Mesothelial cell of epicardium (in vitro differentiated cells): ENCODE measurements at places on chromosomes 1 and 21. TPM values are rescaled to one million over a fixed set of nuclear protein-coding genes. Genes with fewer than 3 reads are reported as not detected.

- H3K4me1 ChIP-seq = peaks cover 9% of the 10 kb centered on the region
- H3K27ac ChIP-seq = no peak overlapping the region
- no peak overlapping the region for H3K4me3 ChIP-seq
Measured at GRCh38 chr1:21537511-21537931, 28.3 kb downstream of the ALPL start.

GRCh38 chr1:2523891-2524609, 2.3 kb downstream of the PANK4 start:
- H3K27me3 ChIP-seq = peaks cover 23% of the 10 kb centered on the region
- peak overlapping the region; percentile 93 for H3K4me3 ChIP-seq
- no peak overlapping the region for H3K27ac ChIP-seq
- peaks cover 19% of the 10 kb centered on the region for H3K4me1 ChIP-seq
- peaks cover 10% of the 10 kb centered on the region for H3K36me3 ChIP-seq
- DNase-seq = no peak

GRCh38 chr1:152645146-152645545, 18.0 kb upstream of the LCE2D start:
- no peak overlapping the region for H3K27ac ChIP-seq
- no peaks in the 10 kb centered on the region for H3K36me3 ChIP-seq
- no peak for DNase-seq
- no peaks in the 10 kb centered on the region for H3K27me3 ChIP-seq

DNA sequence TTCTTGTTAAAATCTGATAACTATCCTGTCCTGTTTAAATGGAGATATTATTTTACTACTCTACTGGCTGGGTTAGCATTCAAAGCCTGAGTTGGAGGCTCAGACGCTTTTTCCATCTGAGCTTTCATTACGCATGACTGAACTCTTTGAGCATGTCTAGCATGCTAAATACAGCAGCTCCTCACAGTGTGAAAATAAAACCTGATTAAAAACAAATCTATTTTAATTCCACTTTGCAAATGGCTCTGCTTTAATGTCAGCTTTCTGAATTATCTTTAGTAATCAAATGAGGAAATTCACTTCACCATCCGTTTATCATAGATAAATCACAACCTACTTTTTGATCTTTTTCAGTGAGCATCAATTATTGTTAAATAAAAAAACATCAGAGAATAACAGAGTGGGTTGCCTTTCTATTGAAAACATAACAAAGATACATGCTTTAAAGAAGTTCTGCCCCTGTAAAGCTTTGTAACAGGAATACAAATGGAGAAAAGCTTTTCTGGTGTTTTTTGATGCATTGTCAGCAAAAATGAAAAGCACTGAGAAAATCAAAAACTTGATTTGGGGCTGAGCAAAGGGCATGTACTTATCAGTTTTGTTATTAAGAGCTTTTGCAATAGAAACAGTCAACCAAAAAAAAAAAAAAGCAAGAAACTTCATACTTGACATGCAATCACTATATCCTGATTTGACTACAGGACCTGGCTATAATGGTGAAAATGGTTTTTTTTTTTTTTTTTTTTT, 3.5 kb upstream of the SPEN start:
- DNase-seq = no peak
- H3K4me3 ChIP-seq = no peak overlapping the region
- peak overlapping the region; percentile 66 for H3K27ac ChIP-seq
- no peaks in the 10 kb centered on the region for H3K36me3 ChIP-seq

DNA sequence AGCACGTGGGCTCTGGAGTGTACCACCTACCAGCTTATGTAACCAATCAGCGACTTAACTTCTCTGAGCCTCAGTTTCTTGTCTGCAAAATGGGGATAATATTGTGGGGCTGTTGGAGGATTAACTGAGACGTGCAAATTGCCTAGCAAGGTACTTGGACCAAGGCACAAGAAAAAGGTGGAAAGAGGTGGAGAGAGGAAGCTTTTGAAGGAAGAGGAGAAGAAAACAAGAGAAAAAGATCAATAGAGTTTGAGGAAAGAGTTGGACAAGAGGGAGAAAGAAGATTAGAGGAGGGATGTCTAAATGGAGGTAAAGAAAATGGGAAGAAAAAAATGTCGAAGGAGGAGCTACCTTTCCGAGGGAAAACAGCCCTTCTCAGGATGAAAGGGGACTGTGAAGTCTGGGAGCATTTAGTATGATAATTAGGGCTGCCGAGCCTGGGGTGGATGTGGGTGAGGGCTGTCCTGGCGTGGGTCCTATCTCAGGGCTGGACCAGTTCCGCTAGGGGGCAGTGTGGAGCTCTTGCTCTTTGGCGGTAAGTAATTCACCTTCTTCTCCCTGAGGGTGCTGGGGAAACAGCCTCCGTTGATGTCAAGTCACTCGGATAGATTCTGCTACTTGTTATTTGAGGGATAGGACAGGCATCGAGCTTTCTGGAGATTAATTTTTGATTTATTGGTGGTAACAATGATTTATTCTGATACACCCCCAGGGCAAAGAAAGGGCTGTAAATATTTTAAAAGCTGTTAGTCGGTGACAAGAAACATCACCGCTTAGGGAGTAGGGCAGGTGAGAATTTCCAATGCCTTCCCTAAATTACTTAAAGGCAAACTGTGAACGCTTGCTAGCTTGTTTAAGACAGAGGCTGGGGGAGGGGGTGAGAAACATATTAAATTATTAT, 79.0 kb upstream of the NFASC start:
- DNase-seq = peak; percentile 72
- no peaks in the 10 kb centered on the region for H3K36me3 ChIP-seq
- H3K4me1 ChIP-seq = peaks cover 6% of the 10 kb centered on the region
- H3K27ac ChIP-seq = no peak overlapping the region
- H3K27me3 ChIP-seq = peaks cover 60% of the 10 kb centered on the region

DNA sequence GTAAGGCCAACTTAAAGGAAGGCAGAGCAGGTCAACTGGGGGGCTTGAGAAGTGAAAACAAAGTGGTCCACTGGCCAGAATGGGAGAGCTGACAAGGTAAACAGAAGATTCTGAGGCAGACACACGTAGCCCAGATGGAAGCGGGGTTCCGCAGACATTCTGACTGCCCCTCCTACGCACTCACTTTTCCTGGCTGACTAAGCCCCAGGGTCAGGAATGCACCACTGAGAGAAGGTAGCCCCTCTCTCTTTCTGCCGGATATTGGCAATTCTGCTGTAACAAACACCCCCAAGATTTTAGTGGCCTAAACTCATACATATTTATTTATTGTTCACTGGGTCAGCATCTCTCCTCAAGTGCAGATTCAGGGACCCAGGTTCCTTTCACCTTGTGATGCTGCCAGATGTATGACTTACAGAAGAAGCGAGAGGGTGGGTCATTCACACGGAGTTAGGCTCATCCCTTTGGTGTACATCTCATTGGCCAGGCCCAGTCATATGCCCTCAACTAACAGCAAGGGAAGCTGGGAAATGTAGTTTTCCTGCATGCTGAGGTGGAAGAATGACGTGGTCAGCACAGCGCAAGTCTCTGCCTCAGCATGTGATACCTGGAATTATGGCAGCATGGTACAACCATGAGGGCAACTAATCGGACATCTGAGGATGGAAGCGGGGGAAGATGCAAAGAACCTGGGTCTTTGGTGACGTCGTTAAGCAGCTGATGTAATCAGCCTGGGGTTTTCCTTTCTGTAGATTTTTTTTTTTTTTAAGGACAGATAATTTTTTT, 43.4 kb upstream of the MRPS6 start:
- DNase-seq = no peak
- H3K27me3 ChIP-seq = no peaks in the 10 kb centered on the region
- H3K36me3 ChIP-seq = peaks cover 8% of the 10 kb centered on the region

GRCh38 chr1:198788561-198789064, 149.8 kb downstream of the PTPRC start:
- H3K4me3 ChIP-seq = no peak overlapping the region
- H3K27me3 ChIP-seq = no peaks in the 10 kb centered on the region
- peak overlapping the region; percentile 87 for H3K27ac ChIP-seq
- H3K36me3 ChIP-seq = no peaks in the 10 kb centered on the region
- peaks cover 16% of the 10 kb centered on the region for H3K4me1 ChIP-seq
- no peak for DNase-seq

DNA sequence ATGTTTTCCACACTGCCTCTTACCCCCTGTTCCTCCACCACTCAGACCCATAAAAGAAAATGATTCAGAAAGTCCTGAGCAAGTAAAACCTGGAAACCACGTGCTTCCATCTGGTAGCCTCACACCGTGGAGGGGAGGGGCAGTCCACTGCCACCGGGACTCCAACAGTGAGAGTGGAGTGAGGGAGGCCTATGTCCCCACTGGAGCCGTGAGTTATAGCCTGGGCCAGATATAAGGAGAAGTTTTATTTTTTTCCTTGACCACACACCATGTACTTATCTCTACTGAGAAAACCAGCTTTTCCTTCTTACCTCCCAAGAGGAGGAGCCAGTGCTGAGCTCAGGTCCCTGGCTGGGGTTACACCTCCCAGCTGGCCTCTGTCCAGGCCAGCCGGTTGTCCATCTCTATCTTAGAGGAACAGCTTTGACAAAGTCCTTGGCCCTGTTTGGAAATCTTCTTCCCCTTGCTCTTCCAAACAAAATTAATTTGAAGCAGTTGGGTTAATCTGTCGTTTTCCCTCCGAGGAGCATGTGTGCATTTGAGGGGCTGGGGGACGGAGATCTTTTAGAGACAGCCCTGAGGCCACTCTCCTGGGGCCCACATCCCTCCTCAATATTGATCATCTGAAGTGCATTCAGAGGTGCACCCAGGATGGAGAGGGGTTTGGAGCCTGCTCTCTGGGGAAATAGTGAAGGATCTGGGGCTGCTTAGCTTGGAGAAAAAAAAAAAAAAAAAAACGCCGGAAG, 49.1 kb upstream of the SERBP1 start:
- no peak overlapping the region for H3K4me3 ChIP-seq
- H3K27me3 ChIP-seq = no peaks in the 10 kb centered on the region
- peak overlapping the region; percentile 67 for H3K27ac ChIP-seq
- no peaks in the 10 kb centered on the region for H3K36me3 ChIP-seq
- DNase-seq = no peak
- peaks cover 12% of the 10 kb centered on the region for H3K4me1 ChIP-seq

DNA sequence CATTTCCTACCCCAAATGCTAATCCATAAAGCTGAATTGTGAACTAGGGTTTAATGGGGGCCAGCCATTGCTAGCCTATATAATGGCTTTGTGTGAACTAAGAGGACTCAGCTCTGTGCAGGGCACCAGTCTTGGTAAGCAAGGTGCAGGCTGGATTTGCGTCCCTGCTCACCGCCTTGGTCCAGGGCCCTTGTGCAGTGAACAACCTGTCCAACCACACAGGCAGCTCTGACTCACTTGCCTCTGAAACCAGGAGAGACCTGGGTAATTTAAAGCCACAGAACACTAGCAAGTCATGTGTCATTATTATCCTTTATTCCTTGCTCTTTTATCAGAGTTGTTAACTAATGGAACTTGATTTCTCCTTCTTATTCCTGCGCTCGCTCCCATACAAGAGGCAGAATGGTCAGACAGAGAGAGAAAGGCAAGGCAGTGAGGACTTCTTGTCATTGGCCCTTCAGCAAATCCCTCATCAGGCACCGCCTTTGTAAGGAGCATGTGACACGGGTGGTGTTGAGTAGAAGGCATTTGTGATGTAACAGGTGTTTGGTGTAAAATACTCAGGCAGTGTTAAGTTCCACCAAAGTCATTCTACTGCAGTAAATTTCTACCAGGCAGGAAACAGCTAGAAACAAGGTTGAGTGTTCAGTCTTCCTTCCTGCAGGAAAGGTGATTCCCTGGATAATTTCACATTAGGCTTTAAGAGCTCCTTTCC, 67.3 kb upstream of the OLIG2 start:
- H3K27ac ChIP-seq = no peak overlapping the region
- peaks cover 77% of the 10 kb centered on the region for H3K27me3 ChIP-seq
- H3K4me1 ChIP-seq = no peaks in the 10 kb centered on the region

DNA sequence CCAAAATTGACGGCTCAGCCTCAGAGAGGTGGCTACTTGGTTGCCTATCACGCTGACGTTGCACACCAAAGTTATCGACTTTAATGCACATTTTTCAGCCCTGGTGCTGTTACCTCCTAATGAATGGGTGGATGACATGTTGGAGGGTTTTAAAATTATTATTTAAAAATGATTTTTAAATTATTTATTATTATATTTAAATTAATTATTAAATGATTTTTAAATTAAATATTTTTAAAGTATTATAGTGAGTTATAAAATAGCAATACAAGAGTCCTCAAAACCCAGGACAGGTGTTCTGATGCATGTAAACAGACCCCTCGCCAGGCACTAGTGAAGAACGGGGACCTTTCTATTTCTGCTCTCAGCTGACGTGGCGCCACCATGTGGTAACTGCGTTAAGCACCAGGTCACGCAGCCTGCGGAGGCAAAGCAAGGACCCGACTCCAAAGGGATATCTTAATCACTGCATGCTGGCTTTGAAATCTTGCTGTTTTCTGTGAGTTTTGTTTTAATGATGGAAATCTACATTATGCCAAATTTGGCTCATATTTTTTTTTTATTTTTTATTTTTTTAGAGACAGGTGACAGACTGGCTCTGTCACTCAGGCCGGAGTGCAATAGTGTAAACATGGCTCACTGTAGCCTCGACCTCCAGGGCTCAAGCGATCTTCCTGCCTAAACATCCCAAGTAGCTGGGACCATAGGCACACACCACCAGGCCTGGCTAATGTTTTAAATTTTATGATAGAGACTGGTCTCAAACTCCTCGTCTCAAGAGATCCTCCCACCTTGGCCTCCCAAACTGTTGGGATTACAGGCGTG, 22.6 kb downstream of the CASP9 start:
- peaks cover 12% of the 10 kb centered on the region for H3K36me3 ChIP-seq
- no peak overlapping the region for H3K4me3 ChIP-seq
- H3K27ac ChIP-seq = no peak overlapping the region
- DNase-seq = peak; percentile 61
- H3K4me1 ChIP-seq = peaks cover 8% of the 10 kb centered on the region
- no peaks in the 10 kb centered on the region for H3K27me3 ChIP-seq

DNA sequence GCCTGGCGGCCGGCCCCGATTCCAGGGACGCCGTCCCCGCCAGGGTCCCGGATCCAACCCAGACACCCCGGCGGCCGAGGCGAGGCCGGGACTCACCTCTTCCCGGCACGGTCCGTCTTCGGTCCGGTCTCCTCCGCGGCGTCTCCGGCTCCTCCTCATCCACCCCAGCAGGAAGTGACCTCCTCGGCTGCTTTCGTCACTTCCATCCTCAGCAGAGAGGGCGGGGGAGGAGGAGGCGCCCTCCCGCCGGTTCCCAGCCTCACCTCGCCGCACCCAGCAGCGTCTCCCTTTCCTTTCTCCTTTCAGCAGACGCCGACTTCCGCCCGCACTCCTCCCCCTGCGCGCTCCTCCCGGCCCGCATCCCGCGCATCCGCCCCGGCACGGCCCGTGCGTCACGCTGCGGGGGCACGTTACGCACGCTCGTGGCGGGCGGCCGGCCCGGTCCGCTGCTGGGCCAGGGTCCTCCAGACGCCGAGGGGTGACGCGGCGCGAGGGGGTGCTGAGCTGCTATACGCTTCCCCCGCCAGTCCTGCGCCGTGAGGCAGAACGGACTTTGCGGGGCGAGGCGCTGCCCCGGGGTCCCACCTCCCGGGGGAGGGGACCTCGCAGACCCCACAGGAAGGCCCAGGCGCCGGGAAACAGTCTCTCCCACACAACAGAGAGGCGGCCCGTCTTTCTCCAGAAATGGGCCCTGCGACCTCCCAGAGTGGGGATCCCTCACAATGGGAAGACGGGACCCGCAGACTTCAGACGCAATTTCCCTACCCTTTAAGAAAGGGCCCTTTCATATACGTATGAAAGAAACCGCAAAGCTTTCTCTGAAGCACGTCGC, at the start of gene ETV3:
Gene ETV3 (minus strand): TSS at position 176 of the 832 bp plus-strand sequence. CDS start 2,043 bp downstream, outside the sequence.
- no peaks in the 10 kb centered on the region for H3K27me3 ChIP-seq
- H3K4me3 ChIP-seq = peak within 1 kb of the TSS; percentile 97

IGSF5 gene
- 2.2 to 2.5 TPM (median 2.2 TPM) in 3 replicates for total RNA-seq

CD1B gene
- total RNA-seq = not detected in 3 replicates

OLIG2 gene
- 0.20 to 0.38 TPM (median 0.35 TPM) in 3 replicates for total RNA-seq

ASAP3 gene
- total RNA-seq = 87.7 to 96.6 TPM (median 95.8 TPM) in 3 replicates

CASZ1 gene
- 8.9 to 11.2 TPM (median 10.1 TPM) in 3 replicates for total RNA-seq

TRNP1 gene
- total RNA-seq = 27.9 to 29.3 TPM (median 28.7 TPM) in 3 replicates

RAB25 gene
- 51.1 to 52.6 TPM (median 51.2 TPM) in 3 replicates for total RNA-seq

DIRAS3 gene
- 1.6 to 2.5 TPM (median 2.0 TPM) in 3 replicates for total RNA-seq
